ENCODE measurements at places on chromosomes 11 and 22.

- no peak for DNase-seq
These were observed 384.8 kb downstream of the TMEM135 start for GRCh38 chr11:87422566-87422965.

DNA sequence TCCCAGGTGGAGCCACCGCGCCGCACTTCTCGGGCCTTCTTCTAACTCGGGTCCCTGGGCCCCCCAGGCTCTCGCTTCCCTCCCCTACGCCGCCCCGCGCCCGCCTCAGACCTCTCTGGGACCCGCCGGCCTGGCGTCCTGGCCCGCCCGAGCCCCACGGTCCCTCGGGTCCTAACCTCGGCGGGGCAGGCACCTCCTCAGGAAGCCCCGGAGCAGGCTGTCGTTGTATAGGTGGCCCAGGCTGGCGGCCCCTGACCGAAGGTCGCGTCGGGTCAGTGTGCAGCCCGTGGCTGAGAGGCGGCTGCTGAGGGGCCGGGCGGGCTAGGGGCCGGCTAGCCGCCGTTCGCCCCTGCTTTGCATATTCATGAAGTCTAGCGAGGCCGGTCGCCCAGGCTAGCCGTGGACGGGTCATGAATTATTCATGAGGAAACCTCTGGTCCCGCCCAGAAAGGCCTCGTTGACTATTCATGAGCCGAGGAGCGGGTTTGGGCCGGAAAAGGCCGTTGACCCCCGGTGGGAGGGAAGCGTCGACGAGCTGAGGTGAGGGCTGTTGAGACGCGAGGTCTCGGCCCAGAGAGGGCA, at the start of gene HORMAD2:
Gene HORMAD2, plus strand, starts transcription at position 513 of the 582 bp plus-strand sequence. CDS start 13,489 bp downstream, outside the sequence.
- no peak for DNase-seq

DNA sequence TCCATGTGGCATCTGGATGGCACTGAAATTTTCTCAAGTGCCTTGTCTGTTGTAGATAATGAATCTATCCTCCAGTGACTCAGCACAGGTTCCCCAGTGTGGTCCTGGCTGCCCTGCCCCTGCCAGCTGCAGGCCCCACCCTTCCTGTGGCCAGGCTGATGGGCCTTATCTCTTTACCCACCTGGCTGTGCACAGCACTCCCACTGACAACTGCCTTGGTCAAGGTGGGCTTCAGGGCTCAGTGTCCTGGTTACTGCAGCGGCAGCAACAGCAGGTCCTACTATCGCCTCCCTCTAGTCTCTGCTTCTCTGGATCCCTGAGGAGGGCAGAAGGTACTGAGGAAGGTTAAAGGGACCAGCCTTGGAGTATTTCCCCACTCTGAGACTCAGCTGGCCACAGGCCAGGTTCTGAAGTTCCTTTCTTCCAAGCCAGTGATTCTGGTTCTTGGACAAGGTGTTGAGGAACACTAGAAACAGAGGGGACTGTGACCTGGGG, 3.1 kb downstream of the HMBS start:
- DNase-seq, result no peak

DNA sequence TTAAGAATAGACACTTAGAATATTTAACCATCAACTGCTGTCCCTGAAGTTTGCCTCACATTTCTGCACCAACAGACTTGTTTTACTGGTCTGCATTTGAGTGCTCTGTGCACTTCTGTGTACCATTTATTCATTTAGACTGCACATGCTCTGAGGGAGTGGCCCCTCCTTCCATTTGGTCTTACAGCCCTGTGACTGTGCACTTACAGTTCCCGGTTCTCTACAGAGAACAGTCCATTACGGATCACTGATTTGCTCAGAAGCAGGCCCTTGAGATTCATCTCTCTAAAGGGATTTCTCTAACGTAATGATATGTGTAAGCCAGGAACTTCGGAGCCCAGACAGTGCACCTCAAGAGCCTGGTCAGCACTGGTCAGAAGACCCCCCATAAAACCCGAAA, 247.3 kb upstream of the BLID start:
- DNase-seq, result no peak

DNA sequence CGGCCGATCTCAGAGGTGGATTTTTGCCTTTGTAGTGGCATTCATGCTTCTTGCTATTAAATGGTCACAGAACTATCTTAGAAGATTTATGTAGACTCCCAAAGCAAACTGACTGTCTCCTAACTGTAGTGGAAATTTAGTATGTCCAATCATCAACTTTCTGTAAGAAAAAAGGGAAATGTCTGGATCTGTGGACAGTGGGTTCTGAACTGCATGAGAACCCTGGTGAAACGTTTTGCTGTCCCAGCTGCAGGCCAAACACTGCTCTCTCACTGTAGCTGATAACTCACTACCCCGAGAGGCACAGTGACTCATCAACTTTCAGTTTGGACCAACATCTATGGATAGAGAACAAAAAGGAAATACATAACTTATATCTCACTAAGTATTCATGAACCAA, 387.1 kb downstream of the SOX6 start:
- peak; percentile 58 for DNase-seq

GRCh38 chr11:12403122-12403996, 26.0 kb downstream of the PARVA start:
- no peak for DNase-seq

DNA sequence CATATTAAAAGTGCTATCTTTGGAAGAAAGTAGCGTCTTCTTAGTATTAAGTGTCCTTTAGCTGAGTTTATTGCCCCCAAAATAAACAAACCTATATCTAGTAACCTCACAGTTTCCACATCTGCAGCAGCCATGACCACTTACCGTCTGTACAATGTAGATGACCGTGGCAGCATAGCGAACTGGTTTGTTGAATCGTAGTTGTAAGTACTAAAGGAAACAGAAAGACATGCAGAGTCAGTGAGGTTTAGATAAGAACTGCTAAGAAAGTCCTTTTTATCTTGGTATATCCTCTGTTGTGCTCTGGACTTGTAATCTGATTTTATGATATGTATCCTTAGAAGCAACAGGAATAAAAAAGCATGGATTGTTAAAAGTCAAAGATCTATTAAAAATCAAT, 9.4 kb downstream of the SLC5A12 start:
- no peak for DNase-seq

DNA sequence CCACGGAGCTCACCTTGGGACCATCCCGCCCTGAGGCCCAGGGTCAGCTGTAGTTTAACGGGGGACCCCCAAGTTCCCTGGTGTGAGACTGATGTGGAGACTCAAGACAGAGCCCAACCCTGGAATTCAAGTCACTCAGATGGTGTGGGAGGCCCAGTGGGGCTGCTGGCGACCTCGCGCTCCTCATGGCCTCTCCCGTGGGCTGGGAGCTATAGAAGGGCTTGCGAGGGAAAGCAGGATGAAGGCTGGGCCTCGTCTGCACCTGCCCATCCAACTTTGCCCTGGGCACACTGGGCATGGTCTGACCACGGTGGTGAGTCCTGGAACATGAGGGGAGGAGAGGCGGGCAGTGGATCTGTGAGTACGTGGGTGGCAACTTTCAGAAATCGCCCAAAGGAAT, 13.6 kb upstream of the TTLL12 start:
- no peak for DNase-seq

GRCh38 chr11:12546660-12547059, 127.6 kb upstream of the TEAD1 start:
- DNase-seq, result no peak

- DNase-seq, result peak; percentile 22
These were observed 335.3 kb downstream of the FAM181B start for GRCh38 chr11:82398300-82398815.

GRCh38 chr22:44033694-44034093, 9.6 kb downstream of the PARVB start:
- no peak for DNase-seq

DNA sequence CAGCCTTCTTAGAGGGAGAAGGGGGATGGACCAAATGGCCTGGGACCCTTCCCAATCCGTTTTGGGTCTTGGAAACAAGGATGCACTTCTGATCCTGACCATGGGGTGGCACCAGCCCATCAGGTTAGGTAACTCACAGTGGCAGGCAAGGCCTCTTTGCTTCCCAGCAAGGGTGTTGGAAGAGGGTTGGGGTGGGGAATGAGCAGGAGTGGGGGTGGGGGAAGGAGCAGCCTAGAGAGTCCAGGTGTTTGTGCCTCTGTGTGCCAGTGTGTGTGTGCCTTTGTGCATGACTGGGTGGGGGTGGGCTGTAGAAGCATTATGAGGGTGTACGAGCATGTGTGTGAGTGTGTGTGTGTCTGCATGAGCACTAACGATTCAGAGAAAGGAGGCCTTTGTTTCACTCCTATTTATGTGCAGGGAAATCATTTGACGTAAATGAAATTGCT, 213.1 kb downstream of the INSC start:
- DNase-seq, result no peak

DNA sequence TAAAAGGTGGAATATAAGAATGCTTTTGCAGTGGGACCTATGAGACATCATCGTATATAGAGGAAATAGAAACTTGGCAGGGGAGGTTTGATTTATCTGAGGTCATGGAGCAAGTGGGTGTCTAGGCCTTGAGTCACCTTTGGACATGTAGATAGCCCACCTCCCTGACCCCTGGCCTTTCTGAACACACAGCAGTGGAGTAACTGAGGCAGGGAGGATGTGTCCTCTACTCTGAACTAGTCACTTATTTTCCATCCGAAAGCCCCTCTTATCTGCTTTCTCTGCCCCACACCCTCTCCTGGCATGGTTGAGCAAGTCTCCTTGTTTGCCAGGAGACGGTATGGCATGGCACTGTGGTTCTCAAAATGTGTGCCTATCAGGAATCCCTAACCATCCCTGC, 7.9 kb downstream of the CD82 start:
- DNase-seq, result no peak

DNA sequence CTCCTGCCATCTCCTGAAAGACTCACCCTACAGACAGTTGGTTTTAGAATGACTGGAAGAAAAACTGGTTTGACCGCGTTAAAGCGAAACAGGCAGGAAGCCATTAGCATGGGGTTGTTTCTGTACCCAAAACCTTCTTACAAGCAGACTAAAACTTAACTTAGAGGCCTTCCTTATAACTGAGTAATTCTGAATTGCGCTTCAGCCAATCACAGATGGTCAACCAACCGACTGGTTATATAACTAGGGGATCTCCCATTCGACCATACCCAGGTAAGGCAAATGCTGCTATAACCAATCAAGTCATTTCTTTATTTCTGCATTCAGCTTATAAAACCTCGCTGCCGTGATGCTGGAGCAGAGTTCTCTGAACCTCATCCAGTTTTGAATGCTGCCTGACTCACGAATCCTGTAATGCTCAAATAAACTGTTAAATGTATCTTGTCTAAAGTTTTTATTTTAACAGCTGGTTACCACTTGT, 87.8 kb upstream of the DRD2 start:
- DNase-seq, result no peak

GRCh38 chr11:26792941-26793340, 71.1 kb upstream of the SLC5A12 start:
- no peak for DNase-seq

GRCh38 chr11:131235328-131236298, 134.8 kb upstream of the NTM start:
- no peak for DNase-seq

GRCh38 chr11:42036201-42036600, 576.7 kb upstream of the LRRC4C start:
- DNase-seq, result no peak

DNA sequence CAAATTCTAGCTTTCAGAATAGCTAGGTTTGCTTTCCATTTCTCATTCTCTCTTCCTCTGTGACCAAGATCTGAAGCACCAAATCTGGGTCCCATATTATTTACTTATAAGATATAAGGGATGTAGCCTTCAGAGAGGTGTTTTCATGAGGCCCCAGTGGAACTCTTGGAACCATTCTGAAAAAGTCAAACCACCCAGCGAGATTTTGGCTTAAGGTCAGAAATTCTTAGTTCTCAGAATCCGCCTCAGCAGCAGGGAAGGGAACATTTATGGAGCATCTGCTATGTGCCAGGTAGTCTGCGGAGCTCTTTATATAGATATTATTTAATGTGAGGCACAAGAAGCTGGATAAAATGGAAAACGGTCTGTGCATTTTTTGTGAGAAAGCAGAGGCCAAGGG, 6.3 kb downstream of the NAV2 start:
- DNase-seq, result no peak

DNA sequence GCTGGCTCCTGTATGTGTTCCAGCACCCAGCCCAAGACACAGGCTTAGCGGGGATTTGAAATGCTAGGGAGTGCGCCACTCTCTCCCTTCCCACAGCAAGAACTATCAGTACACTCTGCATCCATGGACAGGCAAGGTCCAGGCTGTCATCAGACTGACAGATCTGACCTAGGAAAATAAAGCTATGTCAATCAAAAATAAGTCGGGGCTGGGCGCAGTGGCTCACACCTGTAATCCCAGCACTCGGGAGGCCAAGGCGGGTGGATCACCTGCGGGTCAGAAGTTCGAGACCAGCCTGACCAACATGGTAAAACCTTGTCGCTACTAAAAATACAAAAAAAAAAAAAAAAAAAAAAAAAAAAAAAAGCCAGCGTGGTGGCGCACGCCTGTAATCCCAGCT, 1.7 kb upstream of the MOV10L1 start:
- DNase-seq, result no peak

DNA sequence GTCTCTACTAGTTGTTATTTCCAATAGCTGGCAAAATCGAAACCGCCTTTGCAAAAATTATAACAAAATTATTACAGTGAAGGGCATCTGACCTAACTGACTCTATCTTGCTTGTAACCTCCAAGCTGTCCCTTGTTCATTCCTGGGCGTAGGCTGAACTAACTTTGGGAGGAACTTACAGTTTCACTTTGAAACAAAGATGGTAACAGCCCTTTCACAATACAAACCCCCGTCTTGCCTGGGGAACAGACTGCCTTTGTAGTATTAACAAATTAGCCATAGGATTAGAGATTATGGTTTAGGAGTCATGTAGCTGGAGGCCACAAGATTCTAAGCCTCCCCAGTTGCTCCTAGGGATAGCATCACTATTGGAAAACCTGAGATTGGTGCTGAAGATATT, 131.6 kb upstream of the HSD17B12 start:
- DNase-seq, result no peak

- DNase-seq, result peak; percentile 95
These were observed 52.9 kb upstream of the RTL6 start for GRCh38 chr22:44550711-44551491.

GRCh38 chr11:134417871-134418840, 6.1 kb upstream of the B3GAT1 start:
- DNase-seq, result no peak
